AG04450 (cell line): ENCODE measurements at places on chromosomes 3 and 15. TPM values are rescaled to one million over a fixed set of nuclear protein-coding genes. Genes with fewer than 3 reads are reported as not detected.

GRCh38 chr3:115270849-115271248, 123.8 kb upstream of the ZBTB20 start:
- DNase-seq: no peak

GRCh38 chr15:96693515-96693914, 363.0 kb downstream of the NR2F2 start:
- no peak for DNase-seq

The SYNPR gene
- polyA plus RNA-seq: not detected in 2 replicates

The NPAP1 gene
- not detected in 2 replicates for polyA plus RNA-seq

The ZNF660 gene
- polyA plus RNA-seq: 2.1 and 2.8 TPM in 2 replicates

DNA sequence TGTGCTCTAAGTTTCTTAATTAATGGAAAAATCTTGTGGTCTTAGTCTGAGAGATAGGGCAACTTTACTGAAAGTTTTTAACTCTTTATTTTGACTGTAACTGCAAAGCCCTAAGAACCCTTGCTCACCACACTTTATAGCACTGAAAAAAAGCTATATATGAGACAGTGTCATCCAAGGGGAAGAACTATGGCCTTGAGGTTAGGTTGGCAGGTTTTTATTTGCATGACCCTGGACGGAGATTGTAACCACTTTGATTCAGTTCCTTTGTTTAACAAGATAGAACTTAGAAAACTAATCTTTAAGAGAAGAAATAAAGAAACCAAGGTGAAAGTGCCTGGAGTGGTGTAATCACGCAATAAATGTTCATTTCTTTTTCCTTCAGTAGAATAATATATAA, 30.6 kb upstream of the LYSMD4 start:
- DNase-seq: no peak
